Activated T-helper 2 cell treated with anti-CD3 and anti-CD28 coated beads, Interferon-gamma antibody, Interleukin-2, Interleukin-4, amounts not matched to agents 10 μg/mL and 5 μg/mL and 100 μg/mL, durations not matched to agents 14 hours and 24 hours and 36 hours (primary cell): ENCODE measurements at places on chromosomes 6 and 20.
A peak's percentile ranks its signal among the peaks of the same experiment; 100 is the strongest.

- peaks cover 30% of the 10 kb centered on the region for H3K4me1 ChIP-seq
- H3K27ac ChIP-seq, result no peak overlapping the region
- no peak overlapping the region for H3K4me3 ChIP-seq
- peaks cover 66% of the 10 kb centered on the region for H3K36me3 ChIP-seq
- no peaks in the 10 kb centered on the region for H3K27me3 ChIP-seq
Observed at GRCh38 chr20:41426086-41426830, 59.6 kb upstream of the EMILIN3 start.

- H3K27ac ChIP-seq, result no peak overlapping the region
- no peaks in the 10 kb centered on the region for H3K36me3 ChIP-seq
- H3K4me1 ChIP-seq, result peaks cover 6% of the 10 kb centered on the region
- peaks cover 17% of the 10 kb centered on the region for H3K27me3 ChIP-seq
- DNase-seq, result no peak
Observed at GRCh38 chr6:107706516-107707115, 117.5 kb downstream of the SCML4 start.

GRCh38 chr6:138666636-138667035 is 106.9 kb upstream of the CCDC28A start:
- no peak for DNase-seq
- no peak overlapping the region for H3K4me3 ChIP-seq
- H3K36me3 ChIP-seq, result no peaks in the 10 kb centered on the region
- no peak overlapping the region for H3K27ac ChIP-seq
- H3K4me1 ChIP-seq, result no peaks in the 10 kb centered on the region

GRCh38 chr6:160986851-160987250 is 4.7 kb upstream of the MAP3K4 start:
- no peak for DNase-seq
- H3K27ac ChIP-seq, result no peak overlapping the region
- H3K36me3 ChIP-seq, result peaks cover 2% of the 10 kb centered on the region
- H3K27me3 ChIP-seq, result peaks cover 21% of the 10 kb centered on the region
- H3K4me3 ChIP-seq, result no peak overlapping the region

GRCh38 chr6:144008120-144008811 is at the start of gene PLAGL1:
Gene PLAGL1 (minus strand): TSS chr6:144008259. CDS start chr6:143948136, 60,123 bp downstream.
- peaks cover 36% of the 10 kb centered on the region for H3K27me3 ChIP-seq
- DNase-seq, result peak; percentile 11
- H3K4me3 ChIP-seq, result peak within 1 kb of the TSS; percentile 63
- no peak within 1 kb of the TSS for H3K27ac ChIP-seq
- peaks cover 7% of the 10 kb centered on the region for H3K36me3 ChIP-seq

DNA sequence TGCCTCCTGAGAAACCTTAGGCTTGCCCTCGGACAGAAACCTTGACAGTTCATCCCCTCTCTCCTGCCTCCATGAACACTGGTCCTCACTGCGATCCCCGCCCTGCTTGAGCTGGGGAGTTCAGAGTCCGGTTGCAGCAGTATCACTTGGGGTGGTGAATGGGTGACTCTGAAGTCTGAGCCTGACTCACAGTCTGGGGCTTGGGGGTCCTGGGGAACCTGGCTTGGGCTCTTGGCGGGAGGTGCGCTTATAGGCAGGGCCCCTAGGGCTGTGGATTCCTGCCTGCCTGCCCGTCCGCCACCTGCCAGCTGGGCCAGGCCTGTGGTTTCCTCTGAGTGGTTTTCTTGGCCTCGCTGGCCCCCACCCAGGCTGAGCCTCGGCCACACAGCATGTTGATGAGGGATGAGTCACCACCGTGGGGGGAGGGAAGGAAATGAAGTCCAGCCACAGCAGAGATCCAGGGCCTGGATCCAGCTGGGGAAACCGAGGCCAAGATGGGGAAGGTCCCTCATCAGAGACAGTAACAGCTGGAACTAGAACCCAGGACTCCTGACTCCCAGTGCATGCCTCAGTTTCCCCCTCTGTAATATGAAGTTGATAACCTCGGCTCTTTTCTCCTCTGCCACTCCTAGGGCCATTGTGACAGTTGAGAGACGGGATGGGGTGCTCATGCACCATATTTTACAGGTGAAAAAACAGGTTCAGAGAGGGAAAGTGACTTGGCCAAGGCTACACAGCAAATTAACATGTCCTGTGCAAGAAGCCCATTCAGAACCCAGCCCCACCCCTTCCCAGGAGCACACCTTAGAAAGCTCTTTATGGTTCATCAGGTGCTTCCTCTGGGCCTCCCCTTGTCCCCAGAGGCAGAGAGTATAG is 9.2 kb downstream of the FOXS1 start:
- no peaks in the 10 kb centered on the region for H3K36me3 ChIP-seq
- no peaks in the 10 kb centered on the region for H3K27me3 ChIP-seq
- no peak overlapping the region for H3K4me3 ChIP-seq
- no peak overlapping the region for H3K27ac ChIP-seq
- DNase-seq, result peak; percentile 31

DNA sequence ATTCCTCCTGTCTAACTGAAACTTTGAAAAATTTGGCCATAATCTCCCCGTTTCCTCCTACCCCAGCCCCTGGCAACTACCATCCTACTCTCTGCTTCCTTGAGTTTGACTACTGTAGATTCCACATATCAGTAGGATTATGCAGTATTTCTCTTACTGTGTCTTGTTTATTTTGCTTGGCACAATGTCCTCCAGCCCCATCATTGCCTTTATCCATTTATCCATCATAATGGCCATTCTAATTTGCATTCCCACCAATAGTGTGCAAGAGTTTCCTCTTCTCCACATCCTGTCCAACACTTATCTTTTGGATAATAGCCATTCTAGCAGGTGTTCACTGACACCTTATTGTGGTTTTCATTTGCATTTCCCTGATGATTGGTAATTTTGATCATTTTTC is 202.3 kb downstream of the THBS2 start:
- no peaks in the 10 kb centered on the region for H3K27me3 ChIP-seq
- peaks cover 4% of the 10 kb centered on the region for H3K4me1 ChIP-seq
- no peak for DNase-seq
- no peak overlapping the region for H3K4me3 ChIP-seq

- peak overlapping the region; percentile 17 for H3K4me3 ChIP-seq
- peaks cover 33% of the 10 kb centered on the region for H3K36me3 ChIP-seq
- H3K27ac ChIP-seq, result no peak overlapping the region
- H3K4me1 ChIP-seq, result peaks cover 6% of the 10 kb centered on the region
- DNase-seq, result no peak
Observed at GRCh38 chr20:63522981-63523611, 2.5 kb downstream of the PPDPF start.

DNA sequence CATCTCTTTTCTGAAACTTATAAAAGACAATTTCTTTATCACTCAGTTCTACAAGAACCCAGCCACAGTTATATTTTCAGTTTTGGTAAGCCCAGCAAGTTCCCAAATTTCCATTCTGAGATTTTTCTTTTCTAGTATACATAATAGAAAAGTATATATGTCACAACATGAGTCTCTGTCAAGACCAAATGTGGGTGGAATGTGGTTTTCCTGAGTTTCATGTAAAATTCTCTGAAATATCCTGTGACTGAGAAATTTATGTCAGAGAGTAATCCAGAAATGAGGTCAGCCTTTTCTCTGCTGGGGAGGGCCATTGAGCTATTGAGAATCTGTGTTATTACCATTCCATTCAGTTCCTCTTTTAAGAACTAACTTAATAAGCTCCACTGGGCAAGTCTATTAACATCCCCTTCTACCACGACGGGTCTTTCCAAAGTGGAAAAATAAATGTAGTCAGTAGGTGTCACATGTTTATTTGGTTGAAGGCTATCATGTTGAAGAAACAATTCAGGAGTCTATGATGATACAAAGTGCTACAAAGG is 100.7 kb upstream of the HMGN3 start:
- peaks cover 21% of the 10 kb centered on the region for H3K4me1 ChIP-seq
- H3K27me3 ChIP-seq, result peaks cover 2% of the 10 kb centered on the region
- no peak for DNase-seq

GRCh38 chr6:105746509-105746908 is 339.6 kb upstream of the PRDM1 start:
- no peak for DNase-seq
- H3K4me3 ChIP-seq, result no peak overlapping the region
- H3K27ac ChIP-seq, result peak overlapping the region; percentile 47
- H3K4me1 ChIP-seq, result peaks cover 59% of the 10 kb centered on the region
- no peaks in the 10 kb centered on the region for H3K36me3 ChIP-seq

GRCh38 chr6:111824608-111825337 is 48.5 kb downstream of the FYN start:
- H3K4me1 ChIP-seq, result peaks cover 70% of the 10 kb centered on the region
- H3K36me3 ChIP-seq, result peaks cover 62% of the 10 kb centered on the region
- peak overlapping the region; percentile 14 for H3K4me3 ChIP-seq
- H3K27me3 ChIP-seq, result no peaks in the 10 kb centered on the region
- no peak for DNase-seq
- H3K27ac ChIP-seq, result peak overlapping the region; percentile 89

GRCh38 chr6:8065519-8065911 is 1.3 kb upstream of the BLOC1S5 start:
- H3K27me3 ChIP-seq, result no peaks in the 10 kb centered on the region
- peaks cover 31% of the 10 kb centered on the region for H3K4me1 ChIP-seq
- DNase-seq, result no peak

DNA sequence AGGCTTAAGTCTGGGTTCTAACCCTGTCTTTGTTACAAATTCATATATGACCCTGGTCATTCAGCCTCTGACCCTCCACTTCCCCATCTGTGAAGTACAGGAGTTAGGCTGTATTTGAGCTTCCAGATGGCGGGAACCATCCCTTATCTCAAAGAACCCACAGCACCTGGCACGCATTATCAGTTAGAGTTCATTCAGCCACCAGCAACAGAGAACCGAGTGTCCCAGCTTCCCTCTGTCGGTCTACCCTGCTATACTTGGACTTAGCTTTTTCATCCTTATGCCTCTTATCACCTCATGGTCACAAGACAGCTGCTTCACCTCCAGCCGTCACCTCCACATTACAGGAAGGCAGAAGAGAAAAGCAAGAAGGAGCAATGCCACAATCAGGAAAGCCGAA is 147.8 kb downstream of the EYA2 start:
- no peaks in the 10 kb centered on the region for H3K4me1 ChIP-seq
- no peaks in the 10 kb centered on the region for H3K36me3 ChIP-seq
- peaks cover 7% of the 10 kb centered on the region for H3K27me3 ChIP-seq
- no peak for DNase-seq

GRCh38 chr20:36272547-36273220 is 33.5 kb upstream of the DLGAP4 start:
- H3K27me3 ChIP-seq, result peaks cover 2% of the 10 kb centered on the region
- H3K4me1 ChIP-seq, result no peaks in the 10 kb centered on the region

- peaks cover 28% of the 10 kb centered on the region for H3K4me1 ChIP-seq
- peaks cover 21% of the 10 kb centered on the region for H3K36me3 ChIP-seq
- no peak overlapping the region for H3K4me3 ChIP-seq
- no peak for DNase-seq
- no peaks in the 10 kb centered on the region for H3K27me3 ChIP-seq
- H3K27ac ChIP-seq, result no peak overlapping the region
Observed at GRCh38 chr6:137853569-137854213, 13.4 kb upstream of the TNFAIP3 start.

- no peak overlapping the region for H3K27ac ChIP-seq
- H3K27me3 ChIP-seq, result peaks cover 6% of the 10 kb centered on the region
- H3K4me3 ChIP-seq, result no peak overlapping the region
- DNase-seq, result no peak
- H3K4me1 ChIP-seq, result peaks cover 14% of the 10 kb centered on the region
Observed at GRCh38 chr20:50376888-50377459, 133.2 kb upstream of the PTPN1 start.
